ENCODE measurements at places on chromosomes 5 and 9.
A peak's percentile ranks its signal among the peaks of the same experiment; 100 is the strongest.

DNA sequence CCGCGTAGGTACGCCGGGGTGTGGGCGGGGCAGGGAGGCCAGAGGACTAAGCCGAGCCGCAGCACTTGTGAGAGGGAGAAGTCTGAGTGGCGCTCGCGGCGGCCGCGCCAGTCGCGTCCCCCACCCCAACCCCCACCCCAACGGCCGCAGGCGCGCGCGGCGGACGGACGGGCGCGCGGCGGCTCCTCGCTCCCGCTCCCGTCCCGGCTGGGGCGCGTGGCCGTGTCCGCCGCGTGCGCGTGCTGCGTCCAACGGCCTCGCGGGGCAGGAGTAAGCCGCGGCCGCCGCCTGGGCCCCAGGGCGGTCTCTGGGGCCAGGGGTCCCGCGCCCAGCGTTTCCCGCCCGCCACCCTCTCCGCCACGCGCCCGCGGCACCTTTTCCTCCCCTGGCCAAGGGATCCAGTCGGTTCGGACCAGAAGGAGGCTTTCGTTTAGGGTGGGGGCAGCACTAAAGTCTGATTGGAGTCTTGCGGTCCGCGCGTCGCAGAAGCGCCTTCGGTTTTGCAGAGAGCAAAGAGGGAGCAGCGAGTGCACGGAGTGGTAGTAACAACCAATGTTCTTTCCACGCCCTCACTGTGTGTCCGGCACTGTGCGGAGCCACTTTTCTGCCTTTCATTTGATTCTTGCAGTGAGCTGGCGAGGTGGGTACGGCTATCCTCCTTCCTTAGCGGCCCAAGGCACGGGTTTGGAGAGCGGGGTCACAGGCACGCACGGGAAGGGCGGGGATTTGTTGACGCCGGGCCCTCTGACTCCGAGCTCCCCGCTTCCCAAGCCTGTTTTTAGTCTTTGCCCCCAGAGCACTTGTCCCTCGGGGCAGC is 483 bp downstream of the G3BP1 start:
- no peak for DNase-seq

DNA sequence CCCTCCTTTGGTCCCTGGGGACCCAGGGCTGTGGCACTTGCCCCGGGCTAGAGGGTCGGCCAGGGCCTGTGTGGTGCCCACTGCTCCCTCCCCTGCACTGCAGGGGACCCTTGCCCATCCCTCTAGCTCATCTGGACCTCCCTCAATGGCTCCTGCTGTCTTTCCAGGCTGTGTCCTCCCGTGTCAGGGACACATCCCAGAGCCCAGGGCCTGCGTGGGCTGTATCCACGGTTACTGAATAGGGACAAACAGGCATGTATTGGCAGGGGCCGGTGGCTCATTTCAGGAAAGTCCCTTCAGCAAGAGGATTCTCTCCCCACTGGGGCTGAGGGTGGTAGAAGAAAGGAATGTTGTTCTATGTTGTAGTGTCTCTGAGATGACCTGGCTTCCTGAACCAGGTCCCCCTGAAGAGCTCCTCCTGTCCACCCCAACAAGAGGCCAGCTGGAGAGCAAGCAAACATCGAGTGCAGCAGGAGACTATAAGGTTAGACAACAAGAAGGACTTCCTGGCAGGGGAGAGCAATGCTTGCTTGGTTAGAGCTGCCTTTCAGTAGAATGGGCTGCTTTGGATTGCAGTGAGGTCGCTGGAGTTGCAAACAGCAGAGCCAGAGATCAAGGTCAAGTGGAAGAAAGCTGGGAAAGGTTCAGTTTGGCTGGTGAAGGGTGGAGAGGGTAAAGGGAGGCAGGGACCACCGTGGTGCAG is 1.0 kb upstream of the CRB2 start:
- DNase-seq, result no peak

- no peak for DNase-seq
Observed at GRCh38 chr5:95895771-95896170, 65.9 kb downstream of the ELL2 start.

DNA sequence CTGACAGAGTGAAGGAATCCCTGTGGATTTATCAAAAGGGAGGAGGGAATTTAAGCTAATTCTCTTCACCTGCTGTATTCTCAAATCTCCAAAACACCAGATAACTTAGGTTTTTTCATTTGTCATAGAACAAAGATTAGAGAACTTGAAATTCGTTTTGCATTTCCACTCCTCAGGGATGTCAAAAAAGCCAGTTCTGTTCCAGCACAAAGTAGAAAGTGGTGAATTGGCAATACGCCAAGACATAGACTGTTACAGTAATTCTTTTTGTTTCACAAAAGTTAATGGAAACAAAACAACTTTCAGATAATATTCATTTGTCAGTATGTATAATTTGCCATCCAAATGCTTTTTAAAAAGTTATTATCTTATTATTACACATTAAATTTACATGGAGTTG is 15.0 kb downstream of the S1PR3 start:
- no peak for DNase-seq

GRCh38 chr9:130320723-130321481 is 55.3 kb downstream of the HMCN2 start:
- no peak for DNase-seq

DNA sequence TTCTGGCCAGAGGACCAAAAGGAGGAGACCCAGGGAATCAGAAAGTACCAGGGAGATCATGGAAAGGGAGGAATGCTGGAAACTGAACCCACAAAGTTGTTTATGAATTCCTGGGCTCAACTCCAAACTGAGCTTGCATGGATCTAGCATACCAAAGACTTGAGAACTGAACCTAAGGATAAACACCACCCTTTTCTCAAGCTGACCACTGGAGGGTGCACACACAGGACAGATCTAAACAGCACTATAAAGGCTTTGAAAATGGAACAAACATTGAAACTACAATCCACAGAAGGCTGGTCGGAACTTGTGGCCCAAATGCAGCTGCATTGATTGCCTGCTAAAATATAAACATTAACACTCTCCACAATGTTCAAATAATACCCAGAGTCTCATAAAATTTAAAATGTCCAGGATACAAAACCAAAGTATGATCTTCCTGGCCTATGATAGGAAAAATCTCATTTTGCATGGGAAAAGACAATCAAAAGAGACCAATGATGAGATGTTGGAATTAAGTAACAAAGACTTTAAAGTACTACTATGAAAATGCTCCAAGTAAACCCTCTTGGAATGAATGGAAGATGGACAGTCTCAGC is 15.6 kb upstream of the IRF1 start:
- DNase-seq, result no peak

DNA sequence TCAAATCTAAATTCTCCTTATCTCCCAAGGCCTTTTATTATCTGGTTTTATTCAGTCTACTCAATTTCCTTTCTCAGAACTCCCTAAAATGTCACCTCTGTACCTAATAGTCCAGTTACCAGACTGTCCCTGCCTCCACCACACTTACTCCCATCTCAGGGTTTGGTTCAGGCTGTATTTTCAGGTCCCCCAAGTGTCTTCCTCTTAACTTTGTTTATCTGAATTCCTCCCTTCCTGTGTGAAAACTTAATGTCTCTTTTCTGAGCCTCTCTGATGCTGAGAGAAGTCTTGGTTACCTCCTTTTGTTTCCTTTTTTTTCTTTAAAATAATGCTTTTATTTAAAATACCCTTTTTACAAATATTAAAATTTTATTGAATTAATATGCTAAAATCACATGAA is 133.4 kb downstream of the PAM start:
- DNase-seq, result no peak

GRCh38 chr9:6413365-6414246 is 607 bp downstream of the UHRF2 start:
- no peak for DNase-seq

DNA sequence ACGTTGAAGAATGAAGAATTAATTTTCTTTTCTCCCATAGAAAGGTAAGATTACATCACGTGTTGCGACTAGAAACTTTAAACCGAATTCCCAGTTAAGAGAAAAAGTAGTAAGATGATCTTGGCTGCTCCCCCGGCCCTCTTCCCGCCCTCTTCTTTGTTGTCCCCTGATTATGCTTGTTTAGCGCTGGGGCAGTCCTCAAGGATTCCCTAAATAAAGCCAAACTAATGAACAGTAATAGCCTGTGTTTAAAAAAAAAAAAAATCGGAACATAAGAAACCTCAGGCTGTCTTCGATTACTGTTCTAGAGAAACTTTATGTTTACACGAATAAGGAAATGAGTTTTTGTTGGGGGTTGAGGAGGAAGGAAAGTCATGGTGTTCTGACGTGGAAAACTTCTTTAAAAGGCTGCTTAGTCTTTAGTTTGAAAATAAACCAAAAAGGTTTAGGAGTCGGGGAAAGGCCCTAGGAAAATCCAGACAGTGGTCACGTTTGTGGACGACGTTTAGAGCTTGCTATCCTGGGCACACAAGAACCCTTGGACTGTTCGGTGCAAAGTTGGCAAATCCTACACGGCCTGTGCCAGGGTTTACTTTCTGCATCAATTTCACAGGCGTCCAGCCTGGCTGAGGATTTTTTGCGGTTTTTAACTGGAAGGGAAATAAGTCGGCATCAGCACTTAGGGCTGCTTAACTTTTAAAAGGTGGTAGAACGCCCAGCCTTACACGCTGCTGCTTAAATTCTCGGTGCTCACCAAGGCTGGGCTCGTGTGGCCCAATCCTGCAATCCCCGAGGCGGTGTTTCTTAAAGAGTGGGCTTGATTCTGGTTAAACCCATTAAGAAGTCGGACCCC is 1.1 kb upstream of the MAT2B start:
- DNase-seq, result no peak

DNA sequence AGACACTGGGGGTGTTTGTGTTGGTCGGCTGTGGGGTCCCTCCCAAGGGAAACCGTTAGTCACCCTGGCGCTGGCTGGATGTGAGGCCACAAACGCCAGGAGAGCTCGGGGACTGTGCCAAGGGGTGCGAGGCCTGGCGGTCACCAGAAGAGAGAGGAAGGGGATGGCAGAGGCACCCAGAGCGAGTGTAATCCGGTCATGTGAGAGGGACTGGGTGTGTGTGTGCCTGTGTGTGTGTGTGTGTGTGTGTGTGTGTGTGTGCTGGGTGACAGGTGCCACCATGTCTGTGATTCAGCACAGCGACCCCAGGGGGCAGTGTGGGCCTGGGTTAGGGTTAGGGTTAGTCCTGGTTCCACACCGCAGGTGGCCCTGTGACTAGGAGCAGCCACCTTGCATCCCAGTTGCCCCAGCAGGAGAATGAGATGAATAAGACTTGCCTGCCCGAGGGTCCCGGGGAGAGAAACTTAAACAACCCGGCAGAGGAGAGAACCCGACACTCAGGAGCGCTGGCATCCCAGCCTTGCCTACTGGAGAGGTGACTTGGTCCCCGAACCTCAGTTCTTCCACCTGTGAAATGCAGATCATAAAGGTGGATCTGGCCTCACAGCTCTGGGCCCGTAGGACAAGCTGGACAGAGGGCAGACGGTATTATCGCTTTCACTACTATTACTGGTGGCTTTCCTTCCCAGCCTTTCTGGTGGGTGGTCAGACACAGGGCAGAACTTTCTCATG is 1.4 kb upstream of the ADAMTSL2 start:
- peak; percentile 70 for DNase-seq

DNA sequence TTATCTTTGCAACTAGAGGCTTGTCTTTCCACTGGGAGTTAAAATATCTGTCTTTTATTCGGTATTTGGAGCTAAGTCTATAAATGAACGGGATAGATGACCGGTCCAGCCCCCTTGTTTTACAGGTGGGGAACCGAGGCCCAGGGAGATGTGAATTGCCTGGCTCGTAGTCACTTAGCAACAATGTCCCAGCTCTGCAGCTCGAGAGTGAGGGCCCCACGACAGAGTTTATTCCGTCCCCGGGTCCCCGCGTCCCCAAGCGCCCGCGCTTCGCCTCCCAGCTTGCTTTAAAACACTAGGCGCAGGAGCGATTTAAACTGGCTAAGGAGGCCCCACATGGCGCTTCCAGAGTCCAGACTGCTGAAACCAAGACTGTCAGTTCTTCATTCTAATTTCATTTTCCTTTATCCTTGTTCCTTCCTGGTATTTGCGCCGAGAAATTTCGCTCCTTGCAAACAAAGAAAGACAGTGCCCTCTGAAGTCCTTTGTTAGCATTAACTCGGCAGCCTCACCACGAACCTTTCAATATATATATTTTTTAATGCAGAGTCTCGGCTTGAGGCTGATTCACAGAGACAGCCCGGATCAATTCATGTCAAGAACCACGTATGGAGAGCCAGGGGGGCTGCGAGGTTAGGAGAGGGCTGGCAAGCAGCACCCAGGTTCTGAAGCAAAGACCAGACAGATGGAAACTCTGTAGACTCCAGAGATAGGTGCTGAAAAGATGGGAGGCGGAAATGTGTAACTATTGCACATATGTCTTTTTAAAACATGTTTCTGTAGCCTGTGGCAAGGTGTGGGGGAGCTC is 1.4 kb upstream of the ENC1 start:
- DNase-seq, result peak; percentile 4

DNA sequence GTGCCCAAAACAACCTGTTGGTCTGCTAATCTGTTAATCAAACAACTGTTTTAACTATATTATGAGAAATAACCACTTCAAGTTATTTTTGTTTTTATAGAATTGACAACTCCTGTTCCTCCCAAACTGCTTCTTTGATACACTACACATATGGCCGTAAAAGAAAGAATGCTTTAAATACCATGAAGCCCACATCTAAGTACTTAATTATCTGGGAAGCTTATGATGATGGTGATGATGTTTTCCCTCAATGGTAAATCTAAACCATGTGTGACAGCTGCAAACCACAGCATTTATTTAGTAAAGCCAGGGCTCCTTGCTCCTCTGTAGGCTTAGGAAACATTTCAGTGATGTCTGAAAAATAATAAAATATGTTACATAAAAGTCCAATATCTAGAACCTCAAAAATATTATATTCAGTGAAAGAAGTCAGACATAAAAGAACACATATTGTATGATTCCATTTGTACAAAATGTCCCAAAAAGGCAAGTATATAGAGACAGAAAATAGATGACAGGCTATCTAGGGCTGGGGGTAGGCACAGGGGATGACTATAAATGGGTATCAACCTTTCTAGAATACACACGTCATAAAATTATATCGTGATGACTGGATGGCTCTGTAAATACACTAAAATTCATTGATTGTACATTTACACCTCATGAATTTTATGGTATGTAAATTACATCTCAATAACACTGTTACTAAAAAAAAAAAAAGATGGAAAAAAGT is 154.1 kb downstream of the EFNA5 start:
- no peak for DNase-seq

GRCh38 chr9:96186591-96187011 is 115.4 kb downstream of the HSD17B3 start:
- DNase-seq, result no peak

- no peak for DNase-seq
Observed at GRCh38 chr5:81181576-81182316, 51.4 kb upstream of the CKMT2 start.

GRCh38 chr9:35827486-35827885 is 1.0 kb downstream of the FAM221B start:
- no peak for DNase-seq

DNA sequence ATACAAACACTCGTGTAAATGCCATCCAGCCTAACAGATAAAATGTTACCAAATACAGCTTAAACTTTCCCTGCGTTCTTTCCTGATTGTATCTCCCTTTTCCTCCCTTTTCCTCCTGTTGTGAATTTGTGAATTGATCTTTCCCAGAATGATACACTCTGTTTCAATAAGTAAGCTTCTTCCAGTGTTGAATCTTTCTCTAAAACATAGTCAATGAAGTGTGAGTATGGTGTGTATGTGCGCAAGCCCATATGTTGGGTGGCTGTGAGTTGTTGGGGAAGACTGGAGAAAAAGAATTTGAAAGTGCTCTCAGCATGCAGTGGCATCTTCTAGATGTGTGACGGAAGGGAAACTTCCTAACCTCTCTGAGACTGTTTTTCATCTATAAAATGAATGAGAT is 143.1 kb upstream of the KLF4 start:
- no peak for DNase-seq

Measured in NCI-H1694 (cell line).